ENCODE measurements at places on chromosomes 2 and 18.

- no peak overlapping the region for H3K4me3 ChIP-seq
- DNase-seq, result no peak
- H3K4me1 ChIP-seq, result no peaks in the 10 kb centered on the region
- H3K27ac ChIP-seq, result no peak overlapping the region
- no peaks in the 10 kb centered on the region for H3K27me3 ChIP-seq
These were observed 104.3 kb upstream of the PIK3C3 start for GRCh38 chr18:41850781-41851180.

DNA sequence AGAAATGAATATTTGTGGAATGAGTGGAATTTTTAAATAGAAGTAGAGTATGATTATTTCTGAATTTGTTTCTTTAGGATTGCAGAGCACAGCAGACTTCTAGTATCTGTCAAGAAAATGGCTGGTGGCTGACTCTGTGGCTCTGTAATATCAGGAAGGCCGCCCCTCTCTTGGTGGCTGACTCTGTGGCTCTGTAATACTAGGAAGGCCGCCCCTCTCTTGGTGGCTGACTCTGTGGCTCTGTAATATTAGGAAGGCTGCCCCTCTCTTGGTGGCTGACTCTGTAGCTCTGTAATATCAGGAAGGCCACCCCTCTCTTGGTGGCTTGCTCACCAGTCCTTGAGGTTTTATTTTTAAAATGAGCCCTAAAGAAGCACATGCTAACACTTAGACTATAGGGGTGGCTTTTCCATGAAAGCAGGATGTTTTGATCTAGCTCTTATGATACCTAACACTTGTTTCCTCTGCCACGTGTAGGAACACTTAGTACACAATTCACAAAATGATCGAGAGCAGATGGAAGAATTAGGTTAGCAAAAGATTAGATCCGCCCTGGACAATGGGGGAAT lies 85.1 kb upstream of the TTC39C start:
- no peaks in the 10 kb centered on the region for H3K4me1 ChIP-seq
- no peak overlapping the region for H3K27ac ChIP-seq
- H3K4me3 ChIP-seq, result no peak overlapping the region
- DNase-seq, result no peak
- H3K27me3 ChIP-seq, result no peaks in the 10 kb centered on the region

DNA sequence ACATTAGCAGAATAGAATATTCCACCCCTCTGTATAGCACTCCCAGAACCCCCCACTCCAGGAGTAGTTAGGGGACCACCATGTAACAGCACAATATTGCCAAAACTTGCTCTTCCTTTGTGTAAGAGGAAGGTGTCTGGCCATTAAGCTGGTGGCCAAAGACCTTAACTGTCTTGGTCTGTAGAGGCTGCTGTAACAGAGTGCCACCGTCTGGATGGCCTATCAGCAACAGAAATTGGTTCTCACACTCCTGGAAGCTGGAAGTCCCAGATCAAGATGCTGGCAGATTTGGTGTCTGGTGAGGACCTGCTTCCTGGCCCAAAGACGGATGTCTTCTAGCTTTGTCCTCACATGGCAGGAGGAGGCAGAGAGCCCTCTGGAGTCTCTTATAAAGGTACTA lies 61.6 kb upstream of the TGFA start:
- peaks cover 5% of the 10 kb centered on the region for H3K4me1 ChIP-seq
- peaks cover 6% of the 10 kb centered on the region for H3K27me3 ChIP-seq
- no peak overlapping the region for H3K27ac ChIP-seq
- no peaks in the 10 kb centered on the region for H3K36me3 ChIP-seq

GRCh38 chr2:181602017-181602416 lies 54.9 kb downstream of the CERKL start:
- no peaks in the 10 kb centered on the region for H3K4me1 ChIP-seq
- H3K27ac ChIP-seq, result no peak overlapping the region
- H3K36me3 ChIP-seq, result no peaks in the 10 kb centered on the region

DNA sequence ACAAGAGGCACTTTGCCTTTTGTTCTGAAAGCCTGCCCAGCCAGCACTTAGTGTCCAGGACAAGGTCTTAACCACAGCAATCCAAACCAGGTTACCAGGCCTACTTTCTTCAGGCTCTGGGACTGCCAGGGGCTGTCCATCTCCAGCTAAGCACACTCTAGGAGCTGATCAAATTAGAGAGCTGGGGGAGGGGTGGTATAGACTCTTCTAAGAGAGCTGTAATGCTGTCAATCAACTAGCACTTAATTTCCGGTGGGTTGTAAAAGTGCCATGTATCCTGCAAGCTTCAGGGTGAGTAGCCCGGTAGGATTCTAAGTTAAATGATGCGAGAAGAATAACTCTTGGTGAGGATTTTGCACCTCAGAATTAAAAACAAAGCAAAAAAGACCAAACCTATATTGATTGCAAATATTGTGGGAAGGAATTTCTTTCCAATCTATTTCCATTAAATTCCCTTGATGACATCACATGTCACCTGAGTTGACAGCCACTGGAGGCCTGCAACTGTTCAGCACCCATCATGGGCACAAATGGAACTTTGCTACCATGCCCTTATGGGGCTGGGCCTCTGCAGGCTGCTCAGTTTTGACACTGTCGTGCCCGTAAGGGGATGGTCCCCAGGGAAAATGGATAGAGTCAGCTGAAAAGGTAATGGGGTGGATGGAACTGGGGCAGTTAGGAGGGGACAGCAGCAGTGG lies 8.7 kb upstream of the COX7A2L start:
- H3K27me3 ChIP-seq, result no peaks in the 10 kb centered on the region
- no peak overlapping the region for H3K27ac ChIP-seq
- H3K4me3 ChIP-seq, result no peak overlapping the region
- H3K4me1 ChIP-seq, result peaks cover 51% of the 10 kb centered on the region
- no peak for DNase-seq

- no peaks in the 10 kb centered on the region for H3K36me3 ChIP-seq
- peaks cover 16% of the 10 kb centered on the region for H3K27me3 ChIP-seq
- H3K4me1 ChIP-seq, result peaks cover 37% of the 10 kb centered on the region
- peak overlapping the region; percentile 75 for H3K4me3 ChIP-seq
- no peak for DNase-seq
These were observed 1.9 kb downstream of the LIMS2 start for GRCh38 chr2:127673291-127674069.

GRCh38 chr18:10139783-10140410 lies 226.1 kb downstream of the VAPA start:
- peaks cover 36% of the 10 kb centered on the region for H3K4me1 ChIP-seq
- H3K4me3 ChIP-seq, result no peak overlapping the region
- H3K27me3 ChIP-seq, result no peaks in the 10 kb centered on the region
- no peaks in the 10 kb centered on the region for H3K36me3 ChIP-seq
- DNase-seq, result no peak
- no peak overlapping the region for H3K27ac ChIP-seq

GRCh38 chr2:158810731-158811460 lies 15.8 kb downstream of the DAPL1 start:
- no peaks in the 10 kb centered on the region for H3K36me3 ChIP-seq
- no peaks in the 10 kb centered on the region for H3K27me3 ChIP-seq
- H3K27ac ChIP-seq, result no peak overlapping the region
- no peak overlapping the region for H3K4me3 ChIP-seq
- no peak for DNase-seq

DNA sequence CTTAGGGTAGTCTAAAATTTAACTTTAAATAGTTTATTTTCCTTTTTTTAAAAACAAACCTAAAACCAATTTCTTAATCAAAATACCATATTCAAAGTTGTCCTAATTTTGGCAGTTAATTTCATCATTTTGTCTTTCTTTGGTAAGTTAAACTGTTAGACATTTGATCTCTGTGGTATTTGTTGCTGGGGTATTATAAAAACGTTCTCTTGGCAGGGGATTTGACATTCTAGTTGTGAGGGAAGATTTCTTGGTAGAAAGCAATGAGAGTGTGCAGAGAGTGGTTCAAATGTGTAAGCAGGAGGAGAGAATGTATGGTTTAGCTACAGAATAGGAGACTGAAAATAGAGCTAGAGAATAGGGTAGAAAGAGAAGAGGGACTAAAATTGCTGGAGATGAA lies 14.6 kb downstream of the GULP1 start:
- H3K4me1 ChIP-seq, result no peaks in the 10 kb centered on the region
- DNase-seq, result no peak
- no peak overlapping the region for H3K4me3 ChIP-seq
- H3K27ac ChIP-seq, result no peak overlapping the region
- no peaks in the 10 kb centered on the region for H3K36me3 ChIP-seq
- no peaks in the 10 kb centered on the region for H3K27me3 ChIP-seq

DNA sequence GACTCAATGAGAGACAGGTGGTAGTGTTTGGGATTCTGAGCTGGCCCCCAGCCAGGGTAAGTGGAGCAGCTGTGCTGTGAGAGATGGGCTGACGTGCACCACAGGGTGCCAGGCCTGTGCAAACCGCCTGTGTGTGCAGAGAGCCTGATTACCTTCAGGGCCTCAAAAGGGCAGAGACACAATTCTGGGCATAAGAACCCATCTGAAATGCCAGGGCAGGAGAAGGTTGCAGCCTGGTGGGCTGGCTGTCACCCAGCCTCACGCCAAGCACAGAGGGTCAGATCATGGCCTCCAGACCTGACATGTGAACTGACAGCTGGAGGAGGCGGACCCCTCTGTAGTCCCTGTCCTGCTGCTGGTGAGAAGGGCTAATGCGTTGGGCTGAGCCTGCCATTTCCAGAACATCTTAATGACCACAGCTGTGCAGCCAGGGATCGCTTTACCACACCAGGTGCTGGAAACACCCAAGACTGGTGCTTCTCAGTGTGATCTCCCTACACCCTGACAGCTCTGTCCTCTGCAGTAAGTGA lies 100.9 kb downstream of the ARL4C start:
- H3K27ac ChIP-seq, result no peak overlapping the region
- H3K36me3 ChIP-seq, result no peaks in the 10 kb centered on the region
- H3K4me3 ChIP-seq, result no peak overlapping the region

DNA sequence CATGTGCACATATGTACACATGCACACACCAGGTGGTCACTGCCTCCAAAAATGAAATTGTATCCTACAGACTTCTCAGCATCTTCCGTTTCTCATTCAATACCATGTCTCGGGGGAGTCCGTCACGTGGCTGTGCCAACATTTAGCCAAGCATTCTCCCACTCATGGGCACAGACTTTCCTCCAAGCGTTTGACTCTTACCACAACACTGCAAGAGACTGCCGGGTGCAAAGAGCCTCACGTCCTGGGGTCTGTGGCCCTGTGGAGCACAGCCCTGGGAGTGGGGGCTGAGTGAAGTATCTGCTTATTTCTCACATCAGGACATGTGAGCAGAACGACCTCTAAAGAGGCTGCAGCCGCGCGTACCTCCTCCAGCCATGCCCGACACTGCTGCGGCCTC lies 28.0 kb downstream of the HDAC4 start:
- no peak overlapping the region for H3K27ac ChIP-seq
- no peak overlapping the region for H3K4me3 ChIP-seq
- peaks cover 9% of the 10 kb centered on the region for H3K4me1 ChIP-seq
- DNase-seq, result peak; percentile 28
- peaks cover 6% of the 10 kb centered on the region for H3K36me3 ChIP-seq

DNA sequence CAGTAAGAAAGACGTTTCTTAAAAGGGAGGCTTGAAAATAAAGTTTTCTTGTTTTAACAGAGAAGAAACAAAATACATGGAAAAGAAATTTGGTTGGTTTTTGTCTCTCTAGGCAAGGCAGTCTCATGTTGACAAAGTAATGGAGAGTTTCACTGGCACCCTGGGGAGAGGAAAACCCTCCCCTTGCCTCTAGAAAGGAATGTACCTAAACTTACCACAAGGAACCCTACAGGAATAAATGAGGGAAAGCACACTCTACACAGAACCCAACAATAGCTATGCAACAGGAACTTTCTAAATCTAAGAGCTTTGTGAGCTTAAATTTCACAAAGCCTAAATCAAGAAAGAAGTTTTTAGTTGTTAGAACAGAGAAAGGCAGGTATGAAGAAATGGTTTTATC lies 37.0 kb downstream of the FIGN start:
- H3K4me3 ChIP-seq, result no peak overlapping the region
- H3K27me3 ChIP-seq, result no peaks in the 10 kb centered on the region

DNA sequence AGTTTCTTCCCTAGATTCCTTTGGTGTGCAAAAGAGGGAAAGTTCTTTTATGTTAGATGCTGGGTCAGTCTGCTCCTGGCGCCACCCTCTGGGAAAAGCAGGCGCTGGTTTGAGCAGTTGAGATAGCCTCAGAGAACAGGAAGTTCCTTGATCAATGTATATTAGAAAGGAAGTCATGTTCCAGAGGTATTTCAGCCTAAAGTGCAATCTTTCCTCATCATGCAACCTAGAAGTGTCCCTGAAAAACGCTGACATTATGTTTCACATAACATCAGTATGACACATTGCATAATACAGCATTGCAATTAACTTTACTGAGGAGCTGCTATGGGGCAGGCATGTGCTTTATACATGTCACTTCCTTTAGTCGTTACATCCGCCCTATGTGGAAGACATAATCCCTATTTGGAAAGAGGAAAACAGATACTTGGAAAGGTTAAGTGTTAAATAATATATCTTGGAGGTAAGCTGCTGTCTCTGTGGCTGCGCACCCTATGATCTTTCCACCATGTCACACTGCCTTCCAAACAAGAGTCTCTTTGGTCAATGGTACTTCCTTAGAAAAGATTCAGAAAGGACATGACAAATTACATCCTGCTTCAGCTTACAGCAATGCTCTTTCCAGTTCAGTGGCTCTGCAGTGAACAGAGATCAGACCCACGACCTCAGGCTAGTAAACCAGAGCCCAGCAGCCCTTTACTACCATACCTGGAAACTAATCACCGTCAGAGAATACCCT lies 369.7 kb downstream of the RAD51AP2 start:
- no peaks in the 10 kb centered on the region for H3K27me3 ChIP-seq
- H3K36me3 ChIP-seq, result no peaks in the 10 kb centered on the region
- DNase-seq, result no peak
- no peak overlapping the region for H3K4me3 ChIP-seq
- no peak overlapping the region for H3K27ac ChIP-seq

GRCh38 chr2:208479342-208479741 lies 72.8 kb downstream of the PTH2R start:
- no peak overlapping the region for H3K4me3 ChIP-seq
- no peak overlapping the region for H3K27ac ChIP-seq
- no peaks in the 10 kb centered on the region for H3K4me1 ChIP-seq
- H3K27me3 ChIP-seq, result no peaks in the 10 kb centered on the region
